ENCODE measurements at places on chromosomes 11 and 22. TPM values are rescaled to one million over a fixed set of nuclear protein-coding genes. Genes with fewer than 3 reads are reported as not detected.

GRCh38 chr11:95154514-95154913 is 64.9 kb downstream of the ENDOD1 start:
- DNase-seq, result peak; percentile 75

- no peak for DNase-seq
Measured at GRCh38 chr22:37318364-37319109, 36.2 kb downstream of the CYTH4 start.

Gene ST14
- total RNA-seq, result 33.9 TPM

DNA sequence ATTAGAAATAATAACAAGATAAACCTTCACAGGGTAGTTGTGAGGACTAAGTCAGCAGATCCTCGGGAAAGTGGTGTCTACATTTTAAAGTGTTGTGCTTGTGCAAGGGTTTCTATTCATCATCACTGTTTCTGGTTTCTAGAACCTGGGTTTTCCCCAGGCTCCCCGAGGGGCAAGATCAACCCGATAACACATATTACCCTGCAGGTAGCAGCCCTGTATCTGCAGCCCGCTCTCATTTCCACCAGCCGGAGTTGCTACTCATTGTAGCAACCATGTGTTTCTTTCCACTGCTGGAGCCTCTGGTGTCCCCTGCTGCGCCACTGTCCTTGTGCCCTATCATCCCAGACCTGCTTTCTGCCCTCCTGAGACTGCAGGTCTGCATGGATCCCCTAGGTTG is 67.0 kb downstream of the MIAT start:
- no peak for DNase-seq

Gene ARHGAP20
- total RNA-seq, result 0.07 TPM

DNA sequence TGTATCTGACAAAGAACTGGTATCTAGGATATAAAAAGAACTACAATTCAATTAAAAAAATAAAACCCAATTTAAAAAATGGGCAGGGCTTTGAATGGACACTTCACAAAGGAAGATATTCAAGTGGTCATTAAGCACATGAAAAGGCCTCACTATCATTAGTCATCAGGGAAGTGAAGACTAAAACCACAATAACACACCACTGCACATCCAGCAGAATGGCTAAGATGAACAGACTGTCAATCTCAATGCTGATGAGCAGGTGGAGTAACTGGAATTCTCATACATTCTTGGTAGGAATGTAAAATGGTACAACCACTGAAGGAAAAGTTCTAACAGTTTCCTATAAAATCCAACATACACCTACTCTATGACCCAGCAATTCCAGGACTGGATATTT is 8.9 kb downstream of the HPS4 start:
- DNase-seq, result no peak

Gene GAB2
- total RNA-seq, result 8.5 TPM

Gene GGT5
- 0.09 TPM for total RNA-seq

DNA sequence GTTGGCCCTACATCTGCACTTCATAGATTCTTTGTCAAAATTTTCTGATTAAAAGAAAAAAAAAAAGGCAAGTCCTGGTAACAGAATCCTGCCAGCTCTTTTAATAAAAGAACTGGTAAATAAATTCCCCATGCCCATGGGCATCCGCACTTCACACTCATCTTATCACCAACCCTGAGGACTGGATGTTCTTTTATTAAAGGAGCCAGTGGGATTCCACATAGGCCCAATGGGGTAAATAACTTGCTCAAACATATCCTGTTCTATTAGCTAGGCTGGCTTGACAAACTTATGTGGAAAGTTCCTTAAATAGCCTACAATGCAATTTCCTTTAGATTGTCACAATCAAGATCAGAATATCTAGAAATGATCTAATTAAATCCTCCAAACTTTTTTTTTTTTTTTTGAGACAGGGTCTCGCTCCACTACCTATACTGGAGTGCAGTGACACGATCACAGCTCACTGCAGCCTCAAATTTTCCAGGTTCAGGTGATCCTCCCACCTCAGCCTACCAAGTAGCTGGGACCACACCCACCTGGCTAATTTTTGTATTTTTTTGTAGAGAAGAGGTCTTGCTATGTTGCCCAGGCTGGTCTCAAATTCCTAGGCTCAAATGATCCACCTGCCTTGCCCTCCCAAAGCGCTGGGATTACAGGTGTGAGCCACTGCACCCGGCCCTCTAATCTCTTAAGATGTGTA is 380.9 kb downstream of the LARGE1 start:
- DNase-seq, result no peak
